ENCODE measurements at places on chromosomes 1 and 21. TPM values are rescaled to one million over a fixed set of nuclear protein-coding genes. Genes with fewer than 3 reads are reported as not detected.

Gene C4BPA
- total RNA-seq = not detected

Gene LCE2B
- not detected for total RNA-seq

Gene TPTE
- 0.43 TPM for total RNA-seq

Gene OR2M3
- total RNA-seq = not detected

Gene FCRL5
- total RNA-seq = not detected

Gene GUCA2A
- total RNA-seq = not detected

Gene IGSF5
- total RNA-seq = not detected

Gene IVL
- total RNA-seq = not detected

Gene FMN2
- 35.0 TPM for total RNA-seq

Gene MX2
- total RNA-seq = 0.97 TPM

Gene CAMK1G
- total RNA-seq = 2.6 TPM

Gene CTTNBP2NL
- 20.9 TPM for total RNA-seq
